Femur (tissue), 1 donor: ENCODE measurements at places on chromosomes 2 and 18.

DNA sequence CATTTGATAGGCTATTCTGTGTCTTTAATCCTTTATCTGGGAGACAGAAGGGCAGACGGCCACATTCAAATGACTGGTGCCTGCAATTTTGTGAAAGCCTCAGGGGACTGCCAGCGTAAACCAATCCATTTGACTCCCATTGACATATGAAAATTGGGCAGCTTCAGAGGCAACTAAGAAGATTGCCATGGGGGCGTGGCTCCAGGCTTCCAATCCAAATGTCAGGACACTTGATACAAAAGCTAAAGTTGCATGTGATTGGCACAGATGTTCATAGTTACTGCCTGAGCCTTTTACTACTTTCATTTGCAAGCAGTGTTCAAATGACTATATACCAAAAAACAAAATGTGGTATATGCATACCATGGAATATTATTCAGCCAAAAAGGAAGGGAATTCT is 42.0 kb downstream of the SPC25 start:
- no peak for DNase-seq

DNA sequence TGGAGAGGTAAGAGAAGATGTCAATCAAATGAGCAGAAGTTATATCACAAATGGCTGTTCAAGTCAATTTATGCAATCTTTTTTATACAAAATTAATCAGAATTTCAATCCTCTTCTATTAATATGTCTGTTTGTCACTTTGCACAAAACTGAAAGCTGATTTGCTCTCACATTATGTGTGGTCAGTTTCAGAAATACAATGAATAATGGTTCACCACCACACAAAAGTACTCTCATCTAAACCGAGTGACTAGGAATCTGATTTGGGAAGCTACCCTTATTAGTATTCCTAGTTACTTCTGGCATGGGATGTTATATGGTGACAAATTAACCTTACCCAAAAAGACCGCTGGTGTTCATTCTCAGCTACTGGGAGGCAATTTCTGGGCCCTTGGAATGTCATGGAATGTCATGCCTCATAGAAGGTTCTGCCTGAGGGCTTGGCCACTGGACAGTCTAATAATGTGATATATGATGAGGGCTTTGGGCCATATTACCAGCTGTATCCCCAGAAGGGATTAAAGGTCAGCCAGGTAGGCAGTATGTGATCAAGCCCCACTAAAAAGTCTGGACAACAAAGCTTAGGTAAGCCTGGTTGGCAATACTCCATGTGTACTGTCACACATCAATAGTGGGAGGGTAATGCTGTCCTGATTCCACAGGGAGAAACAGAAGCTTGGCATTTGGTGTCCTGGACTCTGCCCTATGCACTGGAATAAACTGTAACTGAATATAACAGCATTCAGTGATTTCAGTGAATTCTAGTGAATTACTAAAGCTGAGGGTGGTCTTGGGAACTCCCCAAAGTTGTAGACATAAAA is 113.2 kb downstream of the PIGN start:
- no peak for DNase-seq

- peak; percentile 47 for DNase-seq
These were observed 60.9 kb upstream of the AGAP1 start for GRCh38 chr2:235432741-235433520.

DNA sequence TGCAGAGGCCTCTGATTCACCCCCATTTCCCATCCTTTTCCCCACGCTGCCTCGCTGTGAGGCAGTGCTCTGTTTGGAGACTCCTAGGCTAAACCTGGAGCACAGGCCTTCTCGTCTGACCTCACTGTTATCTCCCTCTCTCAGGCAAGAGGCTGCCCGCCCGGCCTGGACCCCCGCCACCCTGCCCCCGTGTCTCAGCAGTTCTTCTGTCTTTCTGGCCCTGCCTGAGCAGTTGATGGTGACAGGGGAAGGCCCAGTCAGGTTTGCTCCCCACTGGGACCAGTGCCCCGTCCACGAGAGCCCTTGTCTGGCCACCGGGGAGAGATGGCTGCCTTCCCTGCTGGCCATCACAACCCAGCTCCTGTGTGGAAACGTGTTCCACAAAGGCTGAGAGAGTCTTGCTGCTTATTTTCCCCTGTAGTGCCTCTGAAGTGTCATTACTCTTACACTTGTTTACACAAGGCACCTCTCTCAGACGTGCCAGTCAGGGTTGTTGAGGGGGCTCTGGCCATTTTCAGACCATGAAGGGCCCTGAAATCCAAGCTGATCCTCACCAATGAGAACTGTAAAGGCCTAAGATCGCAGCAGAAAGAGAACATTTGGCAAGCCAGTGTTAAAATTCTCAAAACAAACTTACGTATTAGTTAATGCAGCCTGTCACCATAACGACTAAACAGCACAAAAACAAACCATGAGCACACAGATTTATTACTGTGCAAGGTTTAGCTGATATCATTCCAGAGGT is 210.9 kb downstream of the NDUFA10 start:
- DNase-seq = peak; percentile 51

- DNase-seq = no peak
These were observed 20.5 kb downstream of the GAREM1 start for GRCh38 chr18:32450026-32450691.

- no peak for DNase-seq
These were observed 1.4 kb upstream of the ACMSD start for GRCh38 chr2:134836986-134837385.

GRCh38 chr18:31795747-31796146 is 35.1 kb upstream of the SLC25A52 start:
- no peak for DNase-seq

GRCh38 chr2:96116879-96117533 is 635 bp upstream of the ADRA2B start:
- DNase-seq = peak; percentile 65
